Kidney (tissue), 22 donors: ENCODE measurements at places on chromosomes 12 and 14. TPM values are rescaled to one million over a fixed set of nuclear protein-coding genes. Genes with fewer than 3 reads are reported as not detected.

PIANP gene
- total RNA-seq, result 0.63 TPM

STAC3 gene
- 3.1 TPM for total RNA-seq

GPRC5A gene
- 60.6 TPM for total RNA-seq

- H3K27me3 ChIP-seq, result no peaks in the 10 kb centered on the region
- H3K36me3 ChIP-seq, result no peaks in the 10 kb centered on the region
- H3K4me3 ChIP-seq, result no peak overlapping the region
- H3K4me1 ChIP-seq, result no peaks in the 10 kb centered on the region
- peak; percentile 87 for DNase-seq
Measured at GRCh38 chr12:124861492-124861891, 2.2 kb downstream of the SCARB1 start.

- H3K4me3 ChIP-seq, result no peak overlapping the region
- H3K36me3 ChIP-seq, result no peaks in the 10 kb centered on the region
- no peaks in the 10 kb centered on the region for H3K27me3 ChIP-seq
- H3K27ac ChIP-seq, result no peak overlapping the region
- no peaks in the 10 kb centered on the region for H3K4me1 ChIP-seq
Measured at GRCh38 chr12:131570596-131570995, 140.3 kb upstream of the SFSWAP start.

- no peak overlapping the region for H3K4me3 ChIP-seq
- DNase-seq, result no peak
Measured at GRCh38 chr14:37658156-37658555, 62.7 kb downstream of the TTC6 start.

- no peaks in the 10 kb centered on the region for H3K27me3 ChIP-seq
- peaks cover 22% of the 10 kb centered on the region for H3K4me1 ChIP-seq
- H3K36me3 ChIP-seq, result no peaks in the 10 kb centered on the region
- no peak overlapping the region for H3K27ac ChIP-seq
- DNase-seq, result no peak
Measured at GRCh38 chr12:6234906-6235305, 34.7 kb downstream of the CD9 start.

GRCh38 chr14:92503756-92504491 is 9.7 kb upstream of the RIN3 start:
- H3K27ac ChIP-seq, result no peak overlapping the region
- H3K4me3 ChIP-seq, result no peak overlapping the region
- no peak for DNase-seq
- no peaks in the 10 kb centered on the region for H3K4me1 ChIP-seq

GRCh38 chr14:36271939-36272907 is 48.2 kb downstream of the MBIP start:
- no peak overlapping the region for H3K27ac ChIP-seq
- H3K27me3 ChIP-seq, result peaks cover 20% of the 10 kb centered on the region
- no peaks in the 10 kb centered on the region for H3K4me1 ChIP-seq
- H3K4me3 ChIP-seq, result peak overlapping the region; percentile 62

DNA sequence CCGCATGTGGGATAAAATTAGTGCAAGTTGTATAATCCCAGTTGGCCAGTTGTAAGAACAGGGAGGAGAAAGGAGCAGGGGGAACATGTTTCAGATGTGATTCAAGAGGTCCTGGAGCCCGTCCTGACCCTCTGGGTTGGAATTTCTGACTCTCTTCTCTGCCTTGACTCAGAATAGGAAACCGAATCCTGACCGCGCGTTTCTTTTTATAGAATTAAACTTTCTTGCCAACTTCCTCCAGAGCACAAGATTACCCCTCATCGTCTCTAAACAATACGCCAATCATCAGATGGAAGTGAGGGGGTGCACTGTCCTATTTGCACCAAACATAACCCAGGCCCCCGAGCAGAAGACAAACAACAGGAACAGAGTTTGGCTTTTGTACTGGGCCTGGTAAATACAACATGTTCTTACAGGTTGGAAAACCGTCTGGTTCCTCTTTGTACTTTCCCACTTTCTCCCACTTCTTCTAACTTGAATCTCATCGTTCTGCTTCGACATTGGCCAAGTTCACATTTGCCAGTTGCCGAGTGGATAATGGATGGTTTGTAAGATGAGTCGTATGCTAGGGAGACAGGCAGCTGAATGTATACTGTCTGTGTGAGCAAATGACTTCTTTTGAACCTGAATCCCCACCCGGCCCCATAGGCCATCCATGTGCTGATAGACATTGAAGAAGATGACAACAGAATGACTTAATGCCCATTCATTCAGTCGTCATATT is 42.6 kb upstream of the MED13L start:
- no peaks in the 10 kb centered on the region for H3K36me3 ChIP-seq
- no peaks in the 10 kb centered on the region for H3K27me3 ChIP-seq
- H3K4me1 ChIP-seq, result no peaks in the 10 kb centered on the region
- H3K27ac ChIP-seq, result peak overlapping the region; percentile 18

DNA sequence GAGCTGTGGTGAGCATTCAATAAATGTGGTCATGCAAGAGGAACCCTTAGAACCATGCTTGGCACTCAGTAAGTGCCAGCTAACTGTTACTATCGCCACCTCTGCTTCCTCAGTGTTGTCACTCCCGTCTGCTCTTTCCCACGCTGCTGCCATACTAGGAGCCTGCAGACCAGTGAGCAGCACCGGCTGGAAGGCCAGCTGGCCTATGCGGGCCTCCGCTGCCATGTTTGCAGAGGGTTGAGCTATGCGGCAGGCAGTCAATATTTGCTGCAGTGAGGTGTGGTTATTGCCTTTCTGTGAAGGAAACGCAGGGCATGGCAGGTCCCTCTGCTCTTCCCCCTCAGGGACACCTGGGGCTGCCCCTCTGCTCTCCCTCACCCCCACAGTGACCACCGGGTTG is 13.0 kb downstream of the KMT5A start:
- no peaks in the 10 kb centered on the region for H3K27me3 ChIP-seq
- H3K4me3 ChIP-seq, result no peak overlapping the region
- peaks cover 7% of the 10 kb centered on the region for H3K36me3 ChIP-seq
- no peak for DNase-seq
- H3K4me1 ChIP-seq, result peaks cover 4% of the 10 kb centered on the region
- no peak overlapping the region for H3K27ac ChIP-seq

- H3K27ac ChIP-seq, result no peak overlapping the region
- H3K36me3 ChIP-seq, result no peaks in the 10 kb centered on the region
- no peaks in the 10 kb centered on the region for H3K4me1 ChIP-seq
- no peaks in the 10 kb centered on the region for H3K27me3 ChIP-seq
- no peak overlapping the region for H3K4me3 ChIP-seq
Measured at GRCh38 chr14:74913986-74914573, 9.0 kb downstream of the RPS6KL1 start.

DNA sequence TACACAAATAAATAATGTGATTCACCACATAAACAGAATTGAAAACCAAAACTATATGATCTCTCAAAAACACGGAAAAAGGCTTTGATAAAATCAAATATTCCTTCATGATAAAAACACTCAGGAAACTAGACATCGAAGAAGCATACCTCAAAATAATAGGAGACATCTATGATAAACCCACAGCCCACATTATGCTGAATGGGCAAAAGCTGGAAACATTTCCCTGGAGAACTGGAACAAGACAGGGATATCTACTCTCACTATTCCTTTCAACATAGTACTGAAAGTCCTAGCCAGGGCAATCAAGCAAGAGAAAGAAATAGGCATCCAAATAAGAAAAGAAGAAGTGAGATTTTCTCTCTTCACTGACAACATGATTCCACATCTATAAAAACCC is 371.5 kb upstream of the ATXN7L3B start:
- no peaks in the 10 kb centered on the region for H3K4me1 ChIP-seq
- no peaks in the 10 kb centered on the region for H3K27me3 ChIP-seq
- H3K4me3 ChIP-seq, result no peak overlapping the region
- no peak overlapping the region for H3K27ac ChIP-seq
- H3K36me3 ChIP-seq, result no peaks in the 10 kb centered on the region

DNA sequence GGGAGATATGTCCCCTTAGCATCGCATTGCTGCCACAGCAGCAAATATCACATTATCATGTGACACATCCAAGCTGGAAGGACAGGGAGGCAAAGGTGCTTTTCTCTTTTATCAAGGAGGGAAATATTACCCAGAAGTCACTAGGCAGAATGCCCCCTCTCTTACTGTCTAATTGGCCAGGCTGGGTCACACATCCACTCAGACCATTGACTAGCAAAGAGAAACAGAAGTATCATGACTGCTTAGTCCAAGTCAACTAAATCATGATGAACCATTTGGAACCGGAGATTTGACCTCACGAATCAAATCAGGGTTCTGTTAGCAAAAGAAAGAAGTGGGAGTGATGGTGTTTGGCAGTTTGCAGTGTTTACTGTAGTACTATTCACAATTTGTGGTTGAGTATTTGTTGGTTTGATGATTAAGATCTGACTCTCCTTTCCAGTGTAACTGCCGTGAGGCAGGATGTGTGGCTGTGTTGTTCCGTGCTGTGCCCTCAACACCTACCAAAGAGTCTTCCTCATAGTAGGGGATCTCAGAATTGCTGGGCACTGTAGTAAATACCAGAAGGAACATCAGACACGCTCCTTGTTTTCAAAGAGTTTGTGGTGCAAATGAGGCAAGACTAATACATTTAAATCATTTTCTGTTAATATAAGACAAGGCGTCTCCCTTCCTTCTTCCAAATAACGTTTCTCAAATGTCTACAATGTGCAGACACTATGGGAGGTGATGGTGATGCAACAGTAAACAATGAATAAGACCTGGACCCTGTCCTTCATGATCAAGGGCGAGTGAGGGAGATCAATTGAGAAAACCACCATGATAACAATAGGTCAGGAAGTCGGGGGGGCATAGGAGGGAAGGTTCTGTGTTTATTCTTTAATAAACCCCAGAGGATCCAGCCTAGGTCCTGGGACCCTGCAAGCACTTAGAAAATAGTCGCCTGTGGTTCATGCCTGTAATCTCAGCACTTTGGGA is 194.4 kb upstream of the CRY1 start:
- DNase-seq, result no peak
- no peak overlapping the region for H3K27ac ChIP-seq
- no peaks in the 10 kb centered on the region for H3K36me3 ChIP-seq

DNA sequence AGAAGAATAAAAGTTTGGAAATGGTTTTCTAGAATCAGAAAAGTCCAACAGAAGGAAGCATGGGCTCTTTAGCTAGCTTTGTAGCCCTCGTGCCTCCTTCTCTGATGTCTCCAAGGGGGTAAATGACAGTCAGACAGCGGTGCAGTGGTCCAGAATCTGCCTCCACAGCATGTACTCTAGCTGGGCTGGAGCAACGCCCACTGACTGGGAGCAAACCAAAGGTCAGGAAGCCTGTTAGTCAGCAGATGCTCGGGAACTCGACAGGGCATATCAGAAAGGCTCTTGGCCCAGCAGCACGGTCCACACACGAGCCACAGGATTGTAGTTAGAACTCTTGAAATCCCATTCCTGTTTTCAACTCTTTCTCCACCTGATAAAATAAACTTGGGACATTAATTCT is 164.3 kb downstream of the GRIN2B start:
- no peaks in the 10 kb centered on the region for H3K36me3 ChIP-seq
- DNase-seq, result no peak
- no peak overlapping the region for H3K27ac ChIP-seq
- H3K4me3 ChIP-seq, result no peak overlapping the region

GRCh38 chr12:72543777-72544467 is 271.8 kb downstream of the TRHDE start:
- DNase-seq, result no peak
- no peaks in the 10 kb centered on the region for H3K4me1 ChIP-seq
- H3K4me3 ChIP-seq, result no peak overlapping the region
- no peaks in the 10 kb centered on the region for H3K36me3 ChIP-seq
- no peaks in the 10 kb centered on the region for H3K27me3 ChIP-seq

DNA sequence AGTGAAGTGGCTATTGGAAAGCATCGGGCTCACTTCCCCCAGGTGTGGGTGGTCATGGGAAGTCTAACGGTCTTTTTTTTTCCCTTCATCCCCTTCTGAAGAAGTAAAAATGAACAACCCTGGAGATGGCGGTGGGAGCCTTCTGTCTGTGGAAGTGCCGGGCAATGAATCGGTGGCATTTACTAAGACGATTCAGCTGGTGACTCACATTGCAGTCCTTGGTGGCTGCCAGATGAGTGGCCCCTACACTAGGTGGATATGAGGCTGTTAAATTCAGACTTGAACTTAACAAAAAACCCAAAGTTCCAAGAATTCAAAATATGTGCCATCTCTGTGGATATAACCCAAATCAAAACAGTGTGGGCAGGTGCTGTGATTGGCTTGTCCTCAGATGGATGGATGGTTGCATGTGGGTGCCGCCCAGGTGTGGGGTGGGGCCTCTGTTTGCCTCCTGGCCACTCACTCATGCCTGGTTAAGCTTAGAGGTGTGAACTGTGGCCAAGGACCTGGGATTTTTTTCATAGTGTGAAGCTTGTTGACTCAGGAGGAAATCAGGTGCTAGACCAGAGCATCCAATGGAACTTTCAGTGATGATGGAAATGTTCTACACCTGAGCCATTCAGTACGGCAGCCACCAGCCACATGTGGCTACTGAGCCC is 176.7 kb upstream of the NOS1 start:
- H3K27ac ChIP-seq, result no peak overlapping the region
- H3K4me1 ChIP-seq, result no peaks in the 10 kb centered on the region
- H3K4me3 ChIP-seq, result no peak overlapping the region

GRCh38 chr12:67019070-67019469 is 250.1 kb upstream of the CAND1 start:
- H3K4me3 ChIP-seq, result no peak overlapping the region
- no peak overlapping the region for H3K27ac ChIP-seq
- DNase-seq, result no peak
- no peaks in the 10 kb centered on the region for H3K36me3 ChIP-seq
- no peaks in the 10 kb centered on the region for H3K4me1 ChIP-seq

GRCh38 chr12:131101006-131101405 is 147.3 kb downstream of the ADGRD1 start:
- H3K27me3 ChIP-seq, result no peaks in the 10 kb centered on the region
- H3K4me1 ChIP-seq, result no peaks in the 10 kb centered on the region
- no peaks in the 10 kb centered on the region for H3K36me3 ChIP-seq
- H3K4me3 ChIP-seq, result no peak overlapping the region

GRCh38 chr14:96212896-96213295 is 8.3 kb downstream of the BDKRB2 start:
- H3K27me3 ChIP-seq, result no peaks in the 10 kb centered on the region
- no peak overlapping the region for H3K27ac ChIP-seq
- H3K4me3 ChIP-seq, result no peak overlapping the region

GRCh38 chr12:123444092-123445026 is 7.9 kb upstream of the RILPL2 start:
- no peaks in the 10 kb centered on the region for H3K36me3 ChIP-seq
- no peak overlapping the region for H3K4me3 ChIP-seq
- H3K27ac ChIP-seq, result peak overlapping the region; percentile 0
- H3K4me1 ChIP-seq, result peaks cover 5% of the 10 kb centered on the region
- DNase-seq, result no peak

DNA sequence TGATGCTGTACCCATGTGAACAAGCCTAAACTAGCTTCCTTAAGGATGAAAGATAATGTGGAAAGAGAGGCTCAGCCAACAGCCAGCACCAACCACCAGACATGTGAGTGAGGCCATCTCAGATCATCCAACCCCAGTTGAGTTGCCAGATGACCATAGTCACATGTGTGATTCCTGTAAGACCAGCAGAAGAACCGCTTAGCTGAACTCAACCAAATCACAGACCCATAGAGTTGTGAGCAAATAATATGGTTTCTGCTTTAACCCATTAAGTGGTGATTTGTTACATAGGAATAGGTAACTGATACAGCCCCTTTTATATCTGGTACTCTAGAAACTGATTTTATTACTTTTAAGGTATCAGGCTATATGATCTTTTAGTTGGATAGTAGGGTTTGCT is 17.6 kb upstream of the ELK3 start:
- DNase-seq, result no peak
- no peaks in the 10 kb centered on the region for H3K27me3 ChIP-seq
- H3K4me3 ChIP-seq, result no peak overlapping the region
- H3K27ac ChIP-seq, result no peak overlapping the region
- no peaks in the 10 kb centered on the region for H3K36me3 ChIP-seq

- no peak overlapping the region for H3K27ac ChIP-seq
- H3K36me3 ChIP-seq, result no peaks in the 10 kb centered on the region
- no peak overlapping the region for H3K4me3 ChIP-seq
- no peak for DNase-seq
- no peaks in the 10 kb centered on the region for H3K27me3 ChIP-seq
Measured at GRCh38 chr14:24721775-24722174, 87.8 kb upstream of the GZMB start.
